H9 (cell line): ENCODE measurements at places on chromosomes 13 and 19.

DNA sequence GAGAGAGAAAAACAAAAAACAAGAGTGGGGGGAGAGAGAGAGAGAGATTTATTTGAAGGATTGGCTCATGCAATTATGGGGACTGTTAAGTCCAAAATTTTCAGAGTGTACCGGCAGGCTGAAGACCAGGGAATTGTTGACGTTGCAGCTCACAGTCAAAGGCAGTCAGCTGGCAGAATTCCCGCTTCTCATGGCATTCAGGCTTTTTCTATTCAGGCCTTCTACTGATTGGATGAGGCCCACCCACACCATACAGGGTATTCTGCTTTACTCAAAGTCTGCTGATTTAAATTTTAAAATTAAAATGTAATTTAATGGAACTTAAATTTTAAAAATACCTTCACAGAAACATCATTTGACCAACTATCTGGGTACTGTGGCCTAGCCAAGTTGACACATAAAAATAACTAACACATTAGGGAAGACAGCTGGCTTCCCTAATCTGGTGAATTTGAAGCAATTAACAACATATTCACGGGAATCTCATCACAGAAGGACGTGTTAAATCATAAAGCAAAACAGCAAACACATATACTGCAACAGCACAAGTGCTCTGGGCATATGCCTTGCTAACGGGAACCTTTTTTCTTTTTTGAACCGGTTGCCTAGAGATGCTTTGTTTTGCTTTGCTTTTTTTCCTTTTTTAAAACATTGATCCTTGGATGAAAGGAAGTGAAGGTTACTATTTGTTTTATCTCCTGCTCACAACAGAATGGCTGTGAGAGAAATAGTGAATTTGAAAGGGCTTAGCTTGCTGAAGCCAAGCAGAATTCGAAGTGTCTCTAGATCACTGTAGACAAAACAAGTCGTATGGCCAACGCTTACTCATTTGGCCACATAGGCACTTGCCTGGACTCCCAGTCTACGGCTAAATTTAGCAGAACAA is 505.1 kb downstream of the IRS2 start:
- no peak for DNase-seq
- no peaks in the 10 kb centered on the region for H3K27me3 ChIP-seq
- no peaks in the 10 kb centered on the region; the same call in 1 of the 2 replicates for H3K4me1 ChIP-seq
- no peak overlapping the region for H3K27ac ChIP-seq
- H3K36me3 ChIP-seq: peaks cover 4% of the 10 kb centered on the region
- H3K4me3 ChIP-seq: no peak overlapping the region

DNA sequence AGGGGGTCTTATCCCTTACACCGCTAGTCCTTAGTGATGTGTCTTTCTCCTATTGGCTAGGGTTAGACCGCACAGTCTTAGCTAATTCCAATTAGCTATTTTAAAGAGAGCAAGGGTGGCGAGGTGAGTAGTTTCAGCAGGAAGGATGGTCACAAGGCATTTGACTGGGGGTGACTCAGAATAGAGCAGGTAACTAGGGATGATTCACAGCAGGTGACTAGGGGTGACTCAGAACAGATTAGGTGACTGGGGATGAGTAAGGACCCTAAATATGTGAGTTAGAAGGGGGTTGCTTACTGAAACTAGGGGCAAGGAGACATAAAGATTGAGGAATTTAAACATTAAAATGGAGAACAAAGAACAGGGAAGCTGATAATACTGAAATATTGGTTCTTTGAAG is 64.3 kb downstream of the ZNF66 start:
- H3K4me1 ChIP-seq: no peaks in the 10 kb centered on the region
- H3K36me3 ChIP-seq: peaks cover 56% of the 10 kb centered on the region
- no peak overlapping the region for H3K4me3 ChIP-seq
- no peak for DNase-seq

DNA sequence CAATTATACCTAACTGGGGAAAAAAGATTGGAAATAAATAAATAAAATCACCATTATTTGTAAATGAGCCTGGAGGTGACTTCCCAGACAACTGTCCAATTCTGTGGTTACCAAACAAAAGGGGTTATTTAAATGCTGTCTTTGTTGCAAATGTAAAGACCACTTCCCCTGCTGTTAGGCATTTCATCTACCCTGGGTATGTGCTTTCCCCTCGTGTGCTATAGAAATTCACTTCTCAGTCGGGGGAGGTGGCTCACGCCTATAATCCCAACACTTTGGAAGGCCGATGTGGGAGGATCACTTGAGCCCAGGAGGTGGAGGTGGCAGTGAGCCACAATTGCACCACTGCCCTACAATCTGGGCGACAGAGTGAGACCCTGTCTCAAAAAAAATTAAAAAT is 101.9 kb upstream of the AKAP11 start:
- no peak overlapping the region for H3K4me3 ChIP-seq
- H3K36me3 ChIP-seq: peaks cover 20% of the 10 kb centered on the region
- peaks cover 3% of the 10 kb centered on the region for H3K4me1 ChIP-seq
- no peak overlapping the region for H3K27ac ChIP-seq
- no peaks in the 10 kb centered on the region for H3K27me3 ChIP-seq

DNA sequence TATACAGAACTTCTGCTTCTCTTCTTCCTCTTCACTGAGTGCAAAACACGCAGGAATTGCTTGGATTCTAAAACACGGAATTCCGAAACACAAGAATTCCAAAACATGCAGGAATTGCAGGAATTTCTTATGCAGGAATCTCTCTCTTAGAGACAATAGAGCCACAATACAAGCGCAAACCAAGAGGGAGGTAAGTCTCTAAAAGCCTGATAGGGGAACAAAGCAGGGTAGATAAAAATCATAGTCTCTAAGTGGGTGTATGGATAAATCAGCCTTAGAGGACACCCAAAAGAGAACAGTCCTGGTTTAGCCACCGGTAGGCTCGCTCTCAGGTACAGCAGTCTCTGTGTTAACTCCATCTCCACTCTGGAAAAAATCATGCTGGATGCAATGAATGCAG is 112.9 kb downstream of the LHFPL6 start:
- no peaks in the 10 kb centered on the region for H3K36me3 ChIP-seq
- H3K27ac ChIP-seq: peak overlapping the region; percentile 85
- no peaks in the 10 kb centered on the region; the same call in 1 of the 2 replicates for H3K27me3 ChIP-seq
- H3K4me1 ChIP-seq: peaks cover 17% of the 10 kb centered on the region
- H3K4me3 ChIP-seq: peak overlapping the region; percentile 34; the same call in 1 of the 2 replicates
- DNase-seq: peak; percentile 34
